SJSA1 (cell line): ENCODE measurements at places on chromosomes 3 and 15.

GRCh38 chr3:195159117-195159813 is 111.7 kb downstream of the XXYLT1 start:
- H3K4me3 ChIP-seq = no peak overlapping the region
- DNase-seq = no peak
- no peak overlapping the region for H3K27ac ChIP-seq
- H3K36me3 ChIP-seq = no peaks in the 10 kb centered on the region
- no peaks in the 10 kb centered on the region for H3K27me3 ChIP-seq
- peaks cover 34% of the 10 kb centered on the region for H3K4me1 ChIP-seq

DNA sequence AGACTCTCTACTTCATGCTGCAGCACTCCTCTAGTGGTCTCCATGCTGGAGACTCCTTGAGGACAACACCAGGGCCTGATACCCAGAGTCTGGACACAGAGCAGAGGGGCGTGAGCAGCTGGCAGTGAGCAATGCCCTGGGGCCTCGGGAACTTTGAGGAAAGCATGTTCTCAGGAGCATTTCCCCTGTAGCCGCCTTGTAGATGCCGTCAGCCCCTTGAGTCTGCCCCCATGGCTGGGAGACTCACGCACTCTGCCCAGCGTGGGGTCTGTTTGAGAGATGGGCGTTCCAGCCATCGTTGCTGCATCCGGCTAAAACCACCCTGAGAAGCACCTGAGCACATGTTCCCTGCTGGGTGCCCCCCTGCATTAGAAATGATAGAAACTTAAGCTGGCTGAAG is 56.8 kb downstream of the PLXNA1 start:
- no peaks in the 10 kb centered on the region for H3K36me3 ChIP-seq
- no peak overlapping the region for H3K27ac ChIP-seq
- H3K4me1 ChIP-seq = no peaks in the 10 kb centered on the region

- peaks cover 46% of the 10 kb centered on the region for H3K36me3 ChIP-seq
- no peak overlapping the region for H3K4me3 ChIP-seq
- peaks cover 61% of the 10 kb centered on the region for H3K4me1 ChIP-seq
- peak; percentile 93 for DNase-seq
- no peaks in the 10 kb centered on the region for H3K27me3 ChIP-seq
- H3K27ac ChIP-seq = peak overlapping the region; percentile 75
These were observed 6.5 kb downstream of the CSRNP1 start for GRCh38 chr3:39146611-39147591.

DNA sequence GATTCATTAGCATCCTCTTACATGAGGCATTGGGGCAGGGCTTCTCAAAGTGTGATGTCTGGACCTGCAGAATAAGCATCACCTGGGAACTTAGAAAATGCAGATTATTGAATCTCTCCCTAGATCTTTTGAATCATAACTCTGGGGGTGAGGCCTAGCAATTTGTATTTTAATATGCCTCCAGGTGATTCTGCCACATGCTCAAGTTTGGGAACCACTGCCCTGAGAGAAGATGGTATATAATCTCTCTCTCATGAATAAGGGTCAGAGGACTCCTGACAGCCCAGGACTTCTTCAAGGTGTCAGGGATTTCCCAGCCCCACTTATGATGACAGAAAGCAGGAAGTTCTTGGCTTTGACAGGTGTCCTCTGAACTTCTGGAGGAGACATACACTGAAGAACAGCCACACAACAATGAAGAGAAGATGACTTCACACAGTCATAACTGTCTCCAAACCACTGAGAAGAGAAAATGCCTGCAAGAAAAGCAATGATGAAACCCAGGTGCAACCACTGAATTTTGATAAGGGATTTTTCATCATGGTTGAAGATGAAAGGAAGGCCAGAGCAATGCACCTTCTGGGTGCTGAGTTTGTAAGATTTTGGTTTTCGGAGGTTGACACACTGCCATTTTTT is 211.9 kb upstream of the MRPL3 start:
- H3K36me3 ChIP-seq = no peaks in the 10 kb centered on the region
- H3K27me3 ChIP-seq = no peaks in the 10 kb centered on the region
- H3K4me1 ChIP-seq = no peaks in the 10 kb centered on the region
- H3K4me3 ChIP-seq = no peak overlapping the region

DNA sequence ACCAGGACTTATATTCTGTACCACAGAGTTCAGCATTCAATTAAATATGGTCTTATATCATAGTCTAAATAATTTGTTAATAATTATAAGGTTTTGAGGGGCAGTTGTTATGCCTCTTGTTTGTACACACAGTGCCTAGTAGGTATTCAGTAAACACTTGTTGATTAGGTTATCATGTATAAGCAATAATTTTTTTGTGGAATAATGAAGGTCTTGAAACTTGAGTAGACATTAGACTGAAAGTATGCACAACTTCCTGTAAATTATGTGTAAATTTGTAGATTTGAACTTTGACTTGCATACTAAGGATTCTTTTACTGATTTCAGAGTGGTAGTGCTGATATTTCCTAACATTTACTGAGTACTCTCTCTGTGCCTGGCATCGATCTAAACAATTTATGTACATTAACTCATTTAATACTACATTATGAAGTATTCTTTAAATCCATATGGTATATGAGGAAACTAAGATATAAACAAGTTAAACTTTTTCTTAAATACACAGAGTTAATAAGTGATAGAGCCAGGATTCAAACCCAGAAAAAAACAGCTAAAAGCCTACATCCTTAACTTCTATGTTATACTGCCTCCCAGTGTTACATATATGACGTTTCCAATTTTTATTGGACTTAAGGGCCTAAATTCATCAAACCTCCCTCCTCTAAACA is 65.1 kb downstream of the GLCE start:
- no peak overlapping the region for H3K27ac ChIP-seq
- 0 out of 2 replicates have a peak, but pooled peaks cover 2% of the 10 kb centered on the region for H3K36me3 ChIP-seq
- DNase-seq = peak; percentile 22
- H3K4me3 ChIP-seq = no peak overlapping the region
- no peaks in the 10 kb centered on the region for H3K27me3 ChIP-seq
- no peaks in the 10 kb centered on the region for H3K4me1 ChIP-seq

GRCh38 chr3:178969004-178969700 is 102.5 kb downstream of the ZMAT3 start:
- H3K36me3 ChIP-seq = no peaks in the 10 kb centered on the region
- peaks cover 10% of the 10 kb centered on the region for H3K4me1 ChIP-seq
- H3K27ac ChIP-seq = no peak overlapping the region
- no peak overlapping the region for H3K4me3 ChIP-seq

DNA sequence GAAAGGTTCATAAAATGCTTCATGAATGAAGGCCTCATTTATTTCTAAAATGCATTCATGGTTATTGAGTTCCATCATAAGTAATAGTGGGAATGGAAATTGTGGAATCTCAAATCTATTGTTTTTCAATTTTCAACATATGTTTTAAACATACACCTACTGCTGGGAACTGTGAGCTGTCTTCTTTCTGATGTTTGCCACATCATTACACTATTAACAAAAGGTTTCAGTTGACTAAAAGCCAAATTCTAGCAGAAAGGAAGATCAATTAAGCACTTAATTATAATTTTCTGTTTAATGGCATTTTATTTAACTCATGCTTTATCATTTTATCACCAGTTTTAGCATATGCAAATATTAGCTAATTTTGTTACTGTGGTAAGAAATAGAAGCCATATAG is 13.8 kb upstream of the TBC1D23 start:
- H3K27me3 ChIP-seq = no peaks in the 10 kb centered on the region
- no peak overlapping the region for H3K4me3 ChIP-seq
- peaks cover 9% of the 10 kb centered on the region for H3K4me1 ChIP-seq
- no peak overlapping the region for H3K27ac ChIP-seq
- no peaks in the 10 kb centered on the region for H3K36me3 ChIP-seq
- no peak for DNase-seq

- no peaks in the 10 kb centered on the region for H3K27me3 ChIP-seq
- H3K36me3 ChIP-seq = no peaks in the 10 kb centered on the region
- no peaks in the 10 kb centered on the region for H3K4me1 ChIP-seq
- no peak overlapping the region for H3K27ac ChIP-seq
These were observed 158.1 kb downstream of the PTPRG start for GRCh38 chr3:61719278-61719977.
